Gastrocnemius medialis (tissue), 4 donors: ENCODE measurements at places on chromosomes 2 and 18. TPM values are rescaled to one million over a fixed set of nuclear protein-coding genes. Genes with fewer than 3 reads are reported as not detected.

Gene TTN
- 6,577 TPM for total RNA-seq

DNA sequence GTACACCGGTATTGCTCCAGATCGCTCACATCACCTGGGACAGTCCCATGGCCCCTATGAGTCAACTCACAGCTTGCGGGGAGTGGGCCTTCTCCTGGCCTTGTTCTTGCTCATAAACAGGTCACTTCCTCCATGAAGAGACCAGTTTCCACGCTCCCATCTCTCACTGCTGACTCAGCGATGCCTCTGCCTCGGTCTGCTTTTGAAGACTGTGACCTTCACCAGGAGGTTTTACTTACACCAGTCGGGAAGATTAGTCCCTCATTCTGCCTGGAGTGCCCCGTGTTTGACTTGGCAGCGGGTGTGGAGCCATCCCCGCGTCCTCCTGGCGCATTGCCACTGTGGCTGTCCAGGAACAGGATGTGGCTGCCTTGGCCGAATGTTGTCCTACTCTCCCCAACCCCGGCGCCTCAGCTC is 159.8 kb downstream of the RHBDD1 start:
- no peak overlapping the region for H3K27ac ChIP-seq
- no peaks in the 10 kb centered on the region for H3K36me3 ChIP-seq
- no peak overlapping the region for H3K4me3 ChIP-seq
- H3K4me1 ChIP-seq, result no peaks in the 10 kb centered on the region

- H3K27me3 ChIP-seq, result no peaks in the 10 kb centered on the region
- no peak overlapping the region for H3K27ac ChIP-seq
- H3K4me1 ChIP-seq, result no peaks in the 10 kb centered on the region
- DNase-seq, result no peak
Measured at GRCh38 chr2:51401546-51401945, 369.6 kb upstream of the NRXN1 start.

Gene CSRNP3
- 0.10 TPM for total RNA-seq

DNA sequence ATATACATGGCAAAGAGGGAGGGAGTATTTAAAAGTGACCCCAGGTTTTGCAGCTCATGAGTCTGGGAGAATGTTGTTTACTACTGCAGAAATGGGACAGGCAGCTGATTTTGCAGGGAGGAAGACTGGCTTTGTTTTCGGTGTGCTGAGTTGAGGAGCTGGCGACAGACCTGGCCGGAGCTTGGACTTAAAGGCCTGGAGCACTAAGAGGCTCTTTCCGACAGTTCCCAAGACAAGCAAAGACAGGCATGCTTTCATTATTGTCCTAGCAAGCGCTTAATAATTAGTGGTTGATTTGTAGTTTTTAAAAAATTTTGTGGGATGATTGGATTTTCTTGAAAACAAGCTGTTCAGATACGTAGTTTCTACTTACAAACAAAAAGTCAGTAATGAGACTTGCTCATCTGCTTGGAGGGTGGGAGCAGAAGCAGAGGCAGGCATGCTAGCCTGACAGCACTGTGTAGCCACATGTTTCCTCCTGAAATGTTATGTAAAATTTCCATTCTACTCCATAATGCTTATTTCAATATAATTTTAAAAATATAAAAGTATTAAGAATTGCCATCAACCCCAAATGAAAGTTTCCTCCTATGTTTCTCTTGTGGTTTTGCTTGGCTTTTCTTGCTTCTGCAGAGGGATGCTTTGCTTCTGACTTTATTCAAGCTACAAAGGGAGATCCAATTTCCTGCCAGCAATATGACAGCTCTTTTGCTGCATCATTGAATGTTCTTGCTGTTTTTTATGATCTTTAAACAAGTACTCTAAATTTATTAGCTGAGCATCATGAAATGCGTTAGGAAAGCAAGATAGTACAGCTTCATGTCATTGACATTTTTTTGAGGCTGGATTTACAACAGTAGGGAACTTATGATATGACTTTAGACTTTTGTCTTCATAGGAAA is 75.8 kb downstream of the PHLPP1 start:
- no peaks in the 10 kb centered on the region for H3K27me3 ChIP-seq
- no peak for DNase-seq
- no peak overlapping the region for H3K4me3 ChIP-seq
- no peaks in the 10 kb centered on the region for H3K36me3 ChIP-seq

- peaks cover 35% of the 10 kb centered on the region for H3K4me1 ChIP-seq
- no peak overlapping the region for H3K4me3 ChIP-seq
- no peaks in the 10 kb centered on the region for H3K27me3 ChIP-seq
- peak; percentile 33 for DNase-seq
- no peaks in the 10 kb centered on the region for H3K36me3 ChIP-seq
Measured at GRCh38 chr2:239956818-239957261, 68.3 kb downstream of the NDUFA10 start.

GRCh38 chr2:167253025-167253424 is 364.7 kb downstream of the XIRP2 start:
- no peaks in the 10 kb centered on the region for H3K27me3 ChIP-seq
- H3K27ac ChIP-seq, result no peak overlapping the region
- H3K36me3 ChIP-seq, result no peaks in the 10 kb centered on the region

- H3K4me1 ChIP-seq, result no peaks in the 10 kb centered on the region
- no peak overlapping the region for H3K4me3 ChIP-seq
- H3K27ac ChIP-seq, result no peak overlapping the region
- no peaks in the 10 kb centered on the region for H3K36me3 ChIP-seq
Measured at GRCh38 chr2:186751790-186752189, 57.9 kb downstream of the FAM171B start.

GRCh38 chr2:178009813-178010212 is 62.8 kb downstream of the PDE11A start:
- H3K36me3 ChIP-seq, result no peaks in the 10 kb centered on the region
- H3K27ac ChIP-seq, result no peak overlapping the region
- DNase-seq, result no peak
- no peaks in the 10 kb centered on the region for H3K27me3 ChIP-seq

DNA sequence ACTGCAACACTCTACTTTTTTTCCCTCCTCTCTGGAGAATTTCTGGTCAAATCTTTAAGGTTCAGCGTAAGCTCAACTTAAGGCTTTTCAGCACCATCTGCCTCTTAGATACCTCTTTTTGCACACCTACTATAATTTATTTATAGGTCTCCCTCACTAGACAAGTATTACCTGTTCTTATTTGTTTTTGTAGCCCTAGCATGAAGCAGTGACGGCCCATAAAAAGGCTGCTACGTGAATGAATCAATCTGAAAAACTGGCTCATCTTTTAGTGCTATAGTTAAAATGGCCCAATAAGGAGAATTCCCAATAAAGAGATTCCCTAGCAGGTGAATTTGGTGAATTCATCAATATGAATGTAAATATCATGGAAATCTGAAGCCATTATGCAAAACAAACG is 6.5 kb downstream of the RNF149 start:
- no peaks in the 10 kb centered on the region for H3K27me3 ChIP-seq
- H3K27ac ChIP-seq, result peak overlapping the region; percentile 12
- H3K4me1 ChIP-seq, result peaks cover 75% of the 10 kb centered on the region

Gene AGXT
- total RNA-seq, result not detected
